ENCODE measurements at places on chromosomes 2 and 18.

- DNase-seq: peak; percentile 93
Measured at GRCh38 chr2:172172513-172173173, 69.9 kb upstream of the DLX2 start.

GRCh38 chr2:32363597-32363996 is 6.8 kb downstream of the BIRC6 start:
- no peak for DNase-seq

DNA sequence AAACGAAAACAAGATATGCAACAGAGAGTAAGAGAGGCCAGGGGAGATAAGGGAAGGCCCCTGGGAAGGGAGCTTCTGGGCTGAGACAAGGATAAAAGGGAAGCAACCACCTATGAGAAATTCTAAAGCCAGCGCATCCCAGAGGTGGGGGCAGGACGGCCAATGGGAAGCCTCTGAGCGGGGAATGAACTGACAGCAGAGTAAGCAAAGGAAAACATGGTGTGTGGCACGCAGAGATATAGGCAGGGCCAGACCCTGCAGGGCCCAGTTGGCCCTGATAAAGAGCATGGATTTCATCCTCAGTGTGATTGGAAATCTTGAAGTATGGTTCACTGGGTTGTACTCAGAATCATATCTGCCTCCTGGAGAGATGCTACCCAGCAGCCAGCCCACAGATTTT is 78.7 kb downstream of the IRS1 start:
- peak; percentile 11 for DNase-seq

DNA sequence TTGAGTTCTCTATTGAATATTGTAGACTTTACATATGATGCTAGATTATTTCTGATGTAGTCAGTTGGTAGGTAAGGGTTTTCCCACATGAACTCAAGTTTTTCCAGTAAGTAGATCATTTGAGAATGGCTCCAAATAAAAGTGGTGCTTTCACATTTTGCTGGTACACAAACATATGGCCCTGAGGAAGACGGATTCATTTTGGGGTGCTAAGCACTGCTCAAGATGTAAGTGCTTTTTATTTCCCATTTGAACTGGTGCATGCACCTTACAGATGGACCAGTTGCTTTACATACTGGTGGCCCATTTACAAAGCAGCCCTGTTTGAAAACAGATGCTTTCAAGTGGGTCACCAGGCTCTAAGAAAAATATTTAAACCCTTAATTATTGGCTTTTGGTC is 266.7 kb downstream of the MEIS1 start:
- DNase-seq: no peak

Data from GM23338 (cell line).